Hematopoietic multipotent progenitor cell treated with erythropoietin and hydrocortisone succinate and interleukin-3 and kit ligand, for 17 days (in vitro differentiated cells): ENCODE measurements at places on chromosomes 6 and 20.

DNA sequence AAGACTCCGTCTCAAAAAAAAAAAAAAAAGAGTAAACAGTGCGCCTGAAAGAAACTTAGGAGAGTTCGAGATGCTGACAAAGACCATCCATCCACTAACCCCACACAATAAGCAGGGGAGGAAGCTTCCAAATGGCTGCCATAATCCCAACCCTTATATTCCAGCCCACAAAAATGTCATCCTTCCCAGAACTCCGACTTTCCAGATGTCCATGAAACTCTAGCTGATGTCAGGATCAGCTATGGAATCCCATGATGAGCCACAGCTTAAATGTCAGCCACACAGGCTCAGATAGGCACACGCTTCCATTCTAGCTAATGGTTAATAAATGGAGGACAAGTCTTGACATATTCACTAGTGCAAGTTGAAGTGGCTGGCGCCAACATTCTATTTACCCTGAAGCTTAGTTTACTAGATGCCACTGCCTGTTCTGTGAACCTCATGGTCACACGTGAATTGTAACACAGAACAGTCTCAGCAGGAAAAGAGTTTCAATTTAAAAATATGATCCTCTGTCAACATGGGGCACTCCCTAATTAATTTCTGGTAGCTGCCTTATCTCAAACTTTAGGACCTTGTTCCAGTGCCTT is 75.5 kb downstream of the FOXF2 start:
- no peak for DNase-seq

GRCh38 chr6:6495851-6496250 is 92.7 kb upstream of the LY86 start:
- no peak for DNase-seq

DNA sequence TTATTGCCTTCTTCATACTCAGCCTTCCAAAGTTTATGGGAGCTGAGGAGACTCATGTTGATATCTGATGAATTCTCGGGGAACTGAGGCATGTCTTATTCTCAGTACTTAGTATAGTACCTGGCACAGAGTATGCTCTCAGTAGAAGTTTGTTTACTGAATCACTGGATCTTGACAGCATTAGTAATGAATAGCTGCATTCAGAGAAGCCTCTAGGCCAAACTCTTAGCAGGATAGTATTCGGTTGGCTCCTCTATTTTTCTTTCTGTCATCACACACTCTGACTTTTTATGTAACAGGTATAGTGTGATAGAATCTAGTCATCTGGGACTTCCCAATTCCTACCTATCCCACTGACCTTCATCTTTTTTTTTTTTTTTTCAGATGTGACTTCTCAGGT is 566.4 kb upstream of the MAN1A1 start:
- DNase-seq = no peak

DNA sequence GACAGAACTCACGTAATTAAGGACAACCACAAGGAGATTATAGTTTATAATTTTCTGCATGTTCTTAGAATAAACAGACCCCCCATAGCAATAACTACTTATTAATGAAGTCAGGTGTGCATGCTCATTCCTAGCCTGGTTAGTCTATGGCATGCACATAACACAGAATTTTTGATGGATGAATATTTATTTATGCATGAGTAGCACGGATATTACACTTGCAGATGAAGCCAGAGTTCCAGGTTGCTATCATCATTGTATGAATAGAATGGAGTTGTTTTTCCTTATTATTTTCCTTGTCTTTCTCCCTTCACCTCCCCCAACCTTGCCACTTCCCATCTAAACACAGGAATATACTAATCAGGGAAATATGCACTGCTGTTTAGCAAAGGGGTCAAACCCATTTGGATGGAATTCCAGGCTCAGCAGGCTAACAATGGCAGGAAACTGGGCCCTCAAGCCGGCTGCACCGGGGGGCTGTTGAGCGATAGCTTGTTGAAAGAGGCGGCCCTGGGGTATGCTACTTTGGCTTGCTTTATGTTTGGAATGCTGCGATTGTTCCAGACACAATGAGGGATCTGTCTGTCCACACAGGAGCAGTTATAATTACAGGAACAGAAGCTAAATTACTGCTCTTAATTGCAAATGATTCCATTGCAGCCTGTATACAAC is 112.6 kb downstream of the TMEM170B start:
- DNase-seq = no peak

GRCh38 chr6:36797653-36798052 is 41.6 kb downstream of the CPNE5 start:
- DNase-seq = no peak

GRCh38 chr20:59253779-59254319 is 46.6 kb upstream of the EDN3 start:
- DNase-seq = no peak

- no peak for DNase-seq
Observed at GRCh38 chr6:3045369-3045768, 22.9 kb upstream of the RIPK1 start.

- DNase-seq = no peak
Observed at GRCh38 chr20:38342216-38342615, 4.1 kb upstream of the LBP start.

- no peak for DNase-seq
Observed at GRCh38 chr6:45630801-45631200, 253.1 kb upstream of the SUPT3H start.

GRCh38 chr20:2793471-2793870 is 7.0 kb downstream of the CPXM1 start:
- DNase-seq = no peak

GRCh38 chr20:60332523-60332922 is 374.3 kb downstream of the CDH26 start:
- no peak for DNase-seq

DNA sequence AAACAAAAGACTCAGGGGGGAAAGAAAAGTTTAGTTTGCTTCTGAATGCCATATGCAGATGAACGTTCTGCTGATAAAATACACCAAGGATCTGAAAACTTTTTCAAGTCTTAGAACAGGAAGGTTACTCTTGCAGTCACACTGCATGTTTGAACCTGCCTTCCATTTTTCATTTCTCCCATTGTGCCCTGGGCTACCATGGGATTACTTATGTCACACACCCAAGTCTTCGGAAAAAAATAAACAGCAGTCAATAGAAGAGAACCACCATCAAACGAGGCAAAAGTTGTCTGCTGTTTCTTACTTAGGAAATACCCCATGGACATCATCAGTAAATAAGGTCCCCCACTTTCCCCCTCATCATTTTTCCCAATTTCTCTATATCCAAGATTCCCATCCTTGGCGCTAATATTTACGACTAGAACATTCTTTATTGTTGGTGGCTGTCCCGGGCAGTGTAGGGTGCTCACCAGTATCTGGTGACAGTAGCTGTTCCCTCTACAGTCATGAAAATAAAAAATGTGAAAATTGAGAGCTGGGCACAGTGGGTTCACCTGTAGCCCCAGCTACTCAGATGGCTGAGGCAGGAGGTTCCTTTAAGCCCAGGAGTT is 202.5 kb downstream of the BCAS1 start:
- no peak for DNase-seq

DNA sequence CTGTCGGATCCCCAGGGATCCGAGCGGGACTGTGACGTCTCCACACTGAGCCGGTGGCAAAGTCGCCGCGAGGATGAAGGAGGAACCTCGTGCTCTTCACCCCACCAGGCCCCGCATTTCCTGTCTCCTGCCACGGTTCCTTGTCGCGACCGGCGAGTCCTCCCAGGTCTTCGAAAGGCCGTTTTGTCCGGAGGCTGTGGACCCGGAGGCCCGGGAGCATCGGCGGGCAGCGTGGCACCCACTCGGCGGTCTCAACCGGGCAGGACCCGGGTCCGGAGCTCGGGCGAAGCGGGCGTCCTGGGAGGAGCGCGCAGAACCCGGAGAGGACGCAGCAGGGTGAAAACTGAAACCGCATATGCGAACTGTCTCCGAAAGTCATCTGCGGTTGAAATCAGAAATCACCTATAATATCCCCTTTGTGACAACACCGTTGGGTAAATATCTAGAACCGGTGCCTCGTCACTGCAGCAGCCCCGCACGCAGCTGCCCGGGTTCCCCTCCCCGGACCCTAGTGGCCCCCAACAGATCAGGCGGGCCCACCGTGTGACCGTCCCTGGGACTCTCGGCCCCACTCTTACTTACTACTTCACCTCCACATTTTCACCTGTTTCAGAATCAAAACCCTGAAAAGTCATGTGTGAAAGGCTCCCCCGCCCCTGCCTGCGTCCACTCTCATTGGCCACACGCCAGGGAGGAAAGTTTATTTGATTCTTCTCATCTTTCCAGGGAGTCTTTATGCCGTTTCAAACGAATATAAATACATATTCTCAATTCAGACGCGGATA is 3.1 kb upstream of the ULBP2 start:
- no peak for DNase-seq

DNA sequence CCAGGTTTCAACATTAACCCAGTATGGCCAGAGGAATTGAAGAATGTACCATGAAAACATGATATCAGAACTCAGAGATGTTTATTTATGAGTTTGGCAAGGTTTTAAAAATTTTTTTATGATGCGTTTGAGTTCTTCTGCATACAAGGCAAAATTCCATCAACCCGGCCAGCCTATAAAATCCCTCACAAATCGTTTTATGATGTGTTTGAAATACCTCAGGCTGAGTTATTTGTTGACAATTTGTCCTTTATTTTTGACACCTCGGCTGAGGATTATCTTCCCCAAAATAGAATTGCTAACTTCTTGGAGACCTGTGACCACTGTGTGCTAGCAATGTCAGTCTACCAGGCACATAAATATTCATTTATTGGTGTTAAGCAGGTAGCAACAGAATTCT is 91.9 kb upstream of the SLC24A3 start:
- no peak for DNase-seq

- DNase-seq = no peak
Observed at GRCh38 chr6:87660226-87660911, 41.7 kb downstream of the AKIRIN2 start.

- no peak for DNase-seq
Observed at GRCh38 chr6:11224252-11224965, 8.1 kb downstream of the NEDD9 start.

DNA sequence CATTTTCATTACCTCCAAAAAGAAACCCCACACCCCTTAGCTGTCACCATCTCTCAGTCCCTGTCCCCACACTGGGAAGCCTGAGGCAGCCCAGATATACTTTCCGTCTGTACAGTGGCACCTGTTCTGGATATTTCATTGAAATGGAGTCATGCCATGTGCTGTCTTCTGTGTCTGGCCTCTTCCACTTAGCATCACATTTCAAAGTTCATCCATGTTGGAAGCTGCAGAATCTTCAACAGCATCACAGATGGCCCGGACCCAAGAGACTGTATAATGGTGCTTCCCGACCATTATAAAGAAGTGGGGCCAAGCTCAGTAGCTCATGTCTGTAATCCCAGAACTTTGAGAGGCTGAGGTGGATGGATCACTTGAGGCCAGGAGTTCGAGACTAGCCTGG is 58.4 kb downstream of the DLGAP4 start:
- no peak for DNase-seq

- DNase-seq = peak; percentile 32
Observed at GRCh38 chr20:6008254-6008653, 45.6 kb downstream of the LRRN4 start.

DNA sequence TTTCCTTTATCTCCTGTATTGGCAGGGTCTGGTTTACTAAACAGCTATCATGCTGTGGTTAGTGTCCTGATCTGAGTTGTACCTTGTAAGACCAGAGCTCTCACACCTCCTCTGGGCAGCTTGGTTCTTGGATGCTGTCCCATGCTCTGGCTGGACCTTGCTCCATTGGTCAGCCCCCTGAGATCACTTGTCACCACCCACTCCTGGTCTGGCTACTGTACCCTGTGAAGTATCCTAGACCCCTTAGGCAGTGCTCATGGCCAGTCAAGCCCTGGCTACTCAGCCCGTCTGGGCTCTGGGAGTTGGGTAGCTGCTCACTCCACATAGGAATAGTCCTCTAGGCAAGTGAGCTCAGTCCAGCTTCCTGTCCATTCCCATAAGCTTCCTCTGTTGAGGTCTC is 31.1 kb downstream of the ADGRF4 start:
- no peak for DNase-seq

- no peak for DNase-seq
Observed at GRCh38 chr6:138818496-138819194, 22.8 kb downstream of the ECT2L start.

DNA sequence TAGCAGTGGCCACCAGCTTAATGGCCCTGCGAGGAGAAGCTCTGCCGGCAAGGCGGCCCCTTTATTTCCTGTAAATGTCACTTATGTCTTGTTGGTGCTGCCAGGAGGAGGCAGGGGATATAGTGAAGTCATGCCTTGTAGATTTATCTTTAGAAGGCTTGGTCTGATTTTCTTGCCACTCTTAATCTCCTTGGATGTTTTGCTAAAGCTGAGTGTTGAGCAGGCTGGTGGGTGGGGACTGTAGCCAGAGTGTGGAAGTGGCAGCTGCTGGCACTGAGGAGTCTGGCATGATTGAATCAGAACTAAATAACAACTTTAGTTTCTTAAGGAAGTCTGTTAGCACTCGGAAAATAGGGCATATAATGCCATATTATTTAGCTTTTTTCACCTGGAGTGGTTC is 77.9 kb downstream of the PHF20 start:
- no peak for DNase-seq

DNA sequence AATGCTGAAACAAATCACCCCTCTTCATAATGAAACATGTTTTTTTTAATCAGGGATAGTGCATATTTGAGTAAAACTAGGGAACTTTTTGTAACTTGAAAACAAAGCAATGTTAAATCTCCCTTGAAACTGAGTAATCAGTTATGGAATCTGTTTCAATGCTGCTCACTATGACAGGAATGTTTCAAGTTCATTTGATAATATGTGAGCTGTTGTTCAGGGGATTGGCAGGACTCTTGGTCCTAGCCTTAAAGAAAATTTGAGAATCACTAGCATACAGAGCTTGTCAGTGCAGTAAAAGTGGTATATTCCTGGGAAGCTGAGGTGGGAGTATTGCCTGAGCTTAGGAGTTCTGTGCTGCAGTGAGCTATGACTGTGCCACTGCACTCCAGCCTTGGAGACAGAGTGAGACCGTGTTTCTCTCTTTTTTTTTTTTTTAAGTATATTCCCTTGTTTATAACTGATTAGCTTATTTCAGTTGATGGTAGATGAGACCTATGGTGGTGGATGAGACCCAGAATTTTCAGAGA is 21.6 kb upstream of the CALHM6 start:
- DNase-seq = no peak
